Naive thymus-derived CD4-positive, alpha-beta T cell (primary cell): ENCODE measurements at places on chromosomes 7 and 10. TPM values are rescaled to one million over a fixed set of nuclear protein-coding genes. Genes with fewer than 3 reads are reported as not detected.

Gene ANK3
- 23.9 TPM for polyA plus RNA-seq

Gene AKR1D1
- not detected for polyA plus RNA-seq

Gene PRLHR
- polyA plus RNA-seq: not detected

Gene SHH
- not detected for polyA plus RNA-seq

Gene WNT8B
- 0.09 TPM for polyA plus RNA-seq

Gene OR2A7
- polyA plus RNA-seq: 0.52 TPM

Gene TFEC
- not detected for polyA plus RNA-seq

Gene DOCK4
- 0.16 TPM for polyA plus RNA-seq

Gene ZKSCAN5
- 4.1 TPM for polyA plus RNA-seq

Gene TLL2
- not detected for polyA plus RNA-seq

Gene NOC3L
- 10.1 TPM for polyA plus RNA-seq
